ENCODE measurements at places on chromosomes 1 and 21. TPM values are rescaled to one million over a fixed set of nuclear protein-coding genes. Genes with fewer than 3 reads are reported as not detected.

FCER1G gene
- 153 TPM for total RNA-seq

DNA sequence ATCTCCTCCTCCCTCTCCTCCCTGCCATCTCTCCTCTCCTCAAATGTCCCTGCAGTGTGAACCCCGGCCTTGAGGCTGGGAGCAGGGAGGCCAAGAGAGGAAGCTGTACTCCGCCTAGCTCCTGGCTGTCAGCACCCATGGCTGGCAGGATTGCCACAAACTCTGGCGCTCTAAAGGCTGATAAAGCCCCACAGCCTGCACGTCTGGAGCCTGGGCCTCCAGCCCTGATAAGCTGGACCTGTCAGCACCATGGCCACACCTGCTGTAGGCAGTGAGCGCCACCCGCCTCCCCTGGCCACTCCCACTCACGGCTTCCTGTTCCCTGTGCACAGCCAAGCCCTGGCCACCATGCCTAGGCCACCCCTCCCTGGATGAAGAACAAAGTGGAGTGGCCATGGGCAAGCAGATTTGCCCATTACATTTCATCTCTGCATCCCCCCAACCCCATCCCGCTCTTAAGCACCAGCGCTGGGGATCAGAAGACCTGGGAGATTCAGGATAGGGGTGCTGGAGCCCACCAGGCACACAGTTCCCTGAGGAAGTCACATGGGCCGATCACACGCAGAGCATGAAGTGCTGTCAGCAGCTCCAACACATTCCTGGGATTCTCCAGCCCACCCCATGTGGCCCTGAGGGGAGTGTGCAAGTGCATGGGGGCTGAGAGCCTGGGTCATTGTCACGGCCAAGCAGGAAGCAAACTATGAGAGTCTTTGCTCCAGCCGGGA lies 24.2 kb upstream of the NPPB start:
- no peak for DNase-seq
- H3K4me1 ChIP-seq, result no peaks in the 10 kb centered on the region
- H3K36me3 ChIP-seq, result no peaks in the 10 kb centered on the region
- H3K27ac ChIP-seq, result no peak overlapping the region
- no peak overlapping the region for H3K4me3 ChIP-seq

- H3K4me3 ChIP-seq, result no peak overlapping the region
- no peak overlapping the region for H3K27ac ChIP-seq
- H3K36me3 ChIP-seq, result no peaks in the 10 kb centered on the region
- DNase-seq, result no peak
These were observed 81.9 kb downstream of the SIM2 start for GRCh38 chr21:36780861-36781260.

FAM151A gene
- total RNA-seq, result not detected

DNA sequence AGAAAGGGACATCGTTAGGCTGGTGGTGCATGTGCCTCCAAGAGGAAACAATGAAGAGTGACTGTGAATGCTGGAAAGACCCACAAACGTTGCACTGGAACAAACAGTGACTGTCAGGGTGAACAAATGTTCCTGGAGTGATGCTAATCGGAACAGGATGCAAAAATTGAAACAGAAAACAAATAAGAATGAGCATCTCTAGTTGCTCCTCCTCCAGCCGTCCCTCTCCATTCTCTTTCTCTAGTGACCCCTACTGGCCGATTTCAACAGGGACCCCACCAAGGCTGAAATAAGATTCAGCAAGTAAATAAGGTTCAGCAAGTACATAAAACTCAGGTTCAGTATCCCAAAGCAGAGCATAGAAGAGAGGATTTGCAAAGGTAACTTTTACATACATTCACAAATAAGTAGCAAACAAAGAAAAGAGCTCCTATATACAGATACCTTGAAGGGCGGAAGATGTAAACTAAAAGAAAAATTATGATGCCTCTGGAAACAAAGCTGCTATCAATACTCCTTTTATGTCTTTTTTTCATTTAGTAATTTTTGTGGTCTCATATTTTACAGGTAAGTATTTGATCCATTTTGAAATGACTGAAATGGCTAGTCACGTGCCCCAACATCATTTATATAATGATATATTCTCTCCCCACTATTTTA lies 836.1 kb upstream of the ADAMTS5 start:
- no peaks in the 10 kb centered on the region for H3K4me1 ChIP-seq
- no peaks in the 10 kb centered on the region for H3K27me3 ChIP-seq
- H3K36me3 ChIP-seq, result no peaks in the 10 kb centered on the region
- H3K27ac ChIP-seq, result no peak overlapping the region

DNA sequence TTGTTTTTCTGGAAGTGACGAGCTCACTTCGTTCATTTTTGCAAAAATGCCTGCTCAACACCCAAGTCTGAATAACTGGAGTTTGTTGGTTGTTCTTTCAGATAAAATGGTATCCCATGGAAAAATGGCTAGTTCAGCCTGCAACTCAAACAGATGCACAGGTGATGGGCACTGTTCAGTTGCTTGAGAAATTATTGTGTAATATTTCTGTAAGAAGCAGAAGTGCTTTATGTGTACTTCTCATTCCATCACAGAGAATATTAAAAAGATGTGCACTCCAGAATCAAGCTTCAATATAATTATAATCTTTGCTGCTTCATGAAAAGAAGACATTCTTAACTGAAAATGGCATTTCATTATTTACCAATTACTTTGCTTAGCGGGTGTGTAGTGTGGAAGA lies 9.1 kb downstream of the SYT2 start:
- H3K4me3 ChIP-seq, result no peak overlapping the region
- no peaks in the 10 kb centered on the region for H3K36me3 ChIP-seq
- no peak for DNase-seq
- H3K27me3 ChIP-seq, result peaks cover 18% of the 10 kb centered on the region
- H3K4me1 ChIP-seq, result no peaks in the 10 kb centered on the region
- H3K27ac ChIP-seq, result no peak overlapping the region

All from breast epithelium (tissue), 4 donors.